DND-41 (cell line): ENCODE measurements at places on chromosomes 2 and 18.

DNA sequence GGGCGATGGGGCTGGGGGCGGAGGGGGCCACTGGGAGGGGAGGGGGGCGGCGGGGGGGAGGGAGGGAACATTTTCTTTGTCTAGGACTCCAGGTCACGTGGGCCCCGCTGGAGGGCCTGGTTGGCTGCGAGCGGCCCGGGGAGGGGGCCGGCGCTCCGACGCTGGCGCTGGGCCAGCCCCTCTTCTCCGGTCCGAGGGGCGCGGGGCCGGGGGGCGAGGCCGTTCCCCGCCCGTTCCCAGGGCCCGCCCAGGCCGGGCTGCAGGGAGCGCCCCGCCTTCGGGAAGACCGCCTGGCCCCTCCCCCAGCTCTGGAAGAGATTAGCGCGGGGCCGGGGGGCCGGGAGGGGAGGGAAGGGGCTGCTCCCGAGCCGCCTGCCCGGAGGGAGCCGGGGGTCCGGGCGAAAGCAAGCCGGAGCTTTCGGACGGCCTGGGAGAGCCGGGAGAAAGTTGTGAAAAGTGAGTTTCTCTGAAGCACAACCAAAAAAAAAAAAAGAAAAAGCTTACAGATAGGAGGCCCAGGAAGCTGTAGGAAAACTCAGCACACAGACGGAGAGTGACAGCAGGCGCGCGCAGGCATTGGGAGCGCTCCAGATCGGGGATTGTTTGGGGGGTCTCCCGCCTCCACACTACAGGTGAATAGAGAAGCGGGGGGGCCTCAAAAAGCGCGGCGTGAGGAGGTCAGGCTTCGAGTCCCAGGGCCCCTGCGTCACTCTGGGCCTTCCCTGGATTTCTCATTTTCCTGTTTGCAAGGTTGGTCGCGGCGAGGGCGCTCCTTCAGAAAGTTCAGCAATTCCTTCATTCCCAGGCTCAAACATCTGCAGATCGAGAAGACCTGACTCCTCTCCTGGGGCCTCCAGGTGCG is 84.1 kb upstream of the POMC start:
- DNase-seq = peak; percentile 76

DNA sequence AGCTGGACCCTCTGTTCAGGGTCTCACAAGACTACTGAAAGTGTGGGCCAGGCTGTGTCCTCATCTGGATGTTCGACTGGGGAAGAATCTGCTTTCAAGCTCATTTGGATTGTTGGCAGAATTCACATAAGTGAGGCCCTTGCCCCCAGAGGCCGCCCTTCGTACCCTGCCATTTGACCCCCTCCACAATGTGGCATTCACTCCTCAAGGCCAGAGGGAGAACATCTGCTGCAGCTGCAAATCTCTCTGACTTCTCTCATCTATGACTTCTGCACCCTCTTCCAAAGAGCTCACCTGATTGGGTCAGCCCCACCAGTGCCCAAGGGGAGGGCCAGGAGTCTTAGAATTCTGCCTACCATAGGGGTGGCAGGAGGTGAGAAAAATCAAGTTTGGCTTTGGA is 3.9 kb upstream of the CNDP2 start:
- no peak for DNase-seq

- no peak for DNase-seq
These were observed 241.1 kb upstream of the VWC2L start for GRCh38 chr2:214169736-214170135.

DNA sequence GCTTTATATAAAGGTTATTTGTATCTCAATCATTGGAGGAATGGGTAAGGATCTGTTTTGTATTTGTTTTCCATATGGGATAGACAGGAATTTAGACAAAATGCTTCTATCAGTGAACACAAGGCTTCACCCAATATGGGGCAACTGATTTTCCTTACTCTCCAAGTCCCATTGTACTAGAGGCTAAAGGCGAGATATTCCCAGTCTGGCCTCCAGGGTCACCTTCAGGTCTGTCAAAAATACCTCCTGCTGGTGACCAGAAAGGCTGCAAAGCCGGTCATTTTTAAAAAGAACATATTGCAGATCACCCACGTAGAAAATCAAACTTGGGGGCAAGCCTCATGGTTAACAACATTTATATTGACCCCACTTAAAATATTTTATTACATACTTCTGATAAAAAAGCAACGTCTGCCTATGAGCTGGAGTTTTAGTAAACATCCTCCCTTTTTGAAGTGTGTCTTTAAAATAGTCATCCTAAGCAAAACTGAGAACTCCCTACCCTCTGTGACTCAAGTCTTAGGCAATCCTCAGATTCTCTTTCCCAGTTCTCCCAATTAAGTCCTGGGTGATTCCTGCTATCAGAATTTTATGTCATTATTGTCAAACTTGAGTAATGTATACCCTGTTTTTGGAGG is 276.6 kb downstream of the MREG start:
- DNase-seq = no peak

GRCh38 chr2:95289253-95289652 is 7.9 kb upstream of the KCNIP3 start:
- no peak for DNase-seq

DNA sequence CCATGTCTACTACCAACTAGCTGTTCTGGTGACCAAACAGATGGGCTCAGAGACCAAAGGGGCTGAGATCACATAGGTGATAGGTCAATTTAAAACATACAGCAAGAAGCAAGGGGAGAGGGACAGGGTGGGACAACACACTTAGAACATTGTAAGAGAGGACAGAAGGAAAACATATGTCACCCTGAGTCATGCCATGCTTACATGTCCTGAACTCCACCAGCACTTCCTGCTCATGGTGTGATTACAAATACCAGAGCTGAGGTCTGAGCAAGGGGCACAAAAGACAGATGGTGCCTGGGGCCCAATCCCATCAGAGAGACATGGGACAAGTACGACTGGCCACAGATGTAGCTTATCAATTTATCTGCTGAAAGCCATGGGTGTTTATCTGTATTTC is 28.7 kb upstream of the GALNT14 start:
- no peak for DNase-seq

DNA sequence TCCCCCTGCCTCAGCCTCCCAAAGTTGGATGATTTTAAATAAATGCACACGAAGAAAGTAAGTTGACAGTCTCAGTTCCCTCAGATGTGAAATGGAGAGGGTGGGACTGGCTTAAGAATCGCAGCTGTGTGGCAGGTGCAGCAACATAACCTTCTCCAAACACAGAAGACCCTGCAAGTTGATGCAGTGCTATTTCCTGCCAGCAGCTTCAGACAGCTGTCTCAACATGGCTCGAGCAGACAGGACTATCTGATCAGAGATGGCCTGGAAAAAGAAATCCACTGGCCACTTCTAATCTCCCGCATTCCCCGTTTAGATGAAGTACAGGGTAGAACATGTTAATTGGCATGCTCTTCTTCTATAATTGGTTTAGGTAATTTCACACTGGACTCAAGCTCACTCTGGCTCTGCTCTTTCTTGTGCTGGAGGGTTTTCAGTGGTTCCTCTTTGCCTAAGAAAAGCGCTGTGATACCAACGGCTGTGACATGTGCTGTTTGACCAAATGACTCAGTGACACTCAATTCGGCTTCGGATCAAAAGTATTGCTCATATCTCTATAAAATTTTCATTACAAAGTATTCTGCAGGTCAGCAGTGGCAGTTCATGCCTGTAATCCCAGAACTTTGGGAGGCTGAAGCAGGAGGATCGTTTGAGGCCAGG is 40.2 kb downstream of the MYOM1 start:
- DNase-seq = peak; percentile 45

DNA sequence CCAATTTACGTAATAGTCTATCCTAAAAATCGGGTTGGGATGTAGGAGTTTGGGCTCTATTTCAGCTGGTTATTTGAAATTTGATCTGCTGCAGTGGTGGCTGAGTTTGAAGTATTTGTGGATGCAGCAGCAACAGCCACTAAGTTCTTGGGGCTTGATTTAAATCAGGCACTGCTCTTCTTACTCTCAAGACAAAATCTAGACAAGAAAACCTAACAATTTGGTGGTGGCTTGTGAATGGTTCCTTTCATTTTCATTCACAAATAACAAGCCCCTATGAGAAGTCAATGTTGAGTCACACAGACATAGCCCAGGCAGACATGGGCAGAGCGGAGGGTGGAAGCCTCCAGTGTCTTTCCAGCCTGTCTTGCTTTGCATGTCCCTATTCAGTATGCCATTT is 199.3 kb downstream of the LTBP1 start:
- DNase-seq = no peak

- DNase-seq = no peak
These were observed 36.9 kb downstream of the RPL37A start for GRCh38 chr2:216535454-216535995.

GRCh38 chr2:171346723-171347557 is 86.8 kb downstream of the METTL8 start:
- no peak for DNase-seq

- no peak for DNase-seq
These were observed 444.8 kb downstream of the EIPR1 start for GRCh38 chr2:2932692-2933305.

- DNase-seq = no peak
These were observed 902.8 kb downstream of the DSC3 start for GRCh38 chr18:30139631-30140287.

DNA sequence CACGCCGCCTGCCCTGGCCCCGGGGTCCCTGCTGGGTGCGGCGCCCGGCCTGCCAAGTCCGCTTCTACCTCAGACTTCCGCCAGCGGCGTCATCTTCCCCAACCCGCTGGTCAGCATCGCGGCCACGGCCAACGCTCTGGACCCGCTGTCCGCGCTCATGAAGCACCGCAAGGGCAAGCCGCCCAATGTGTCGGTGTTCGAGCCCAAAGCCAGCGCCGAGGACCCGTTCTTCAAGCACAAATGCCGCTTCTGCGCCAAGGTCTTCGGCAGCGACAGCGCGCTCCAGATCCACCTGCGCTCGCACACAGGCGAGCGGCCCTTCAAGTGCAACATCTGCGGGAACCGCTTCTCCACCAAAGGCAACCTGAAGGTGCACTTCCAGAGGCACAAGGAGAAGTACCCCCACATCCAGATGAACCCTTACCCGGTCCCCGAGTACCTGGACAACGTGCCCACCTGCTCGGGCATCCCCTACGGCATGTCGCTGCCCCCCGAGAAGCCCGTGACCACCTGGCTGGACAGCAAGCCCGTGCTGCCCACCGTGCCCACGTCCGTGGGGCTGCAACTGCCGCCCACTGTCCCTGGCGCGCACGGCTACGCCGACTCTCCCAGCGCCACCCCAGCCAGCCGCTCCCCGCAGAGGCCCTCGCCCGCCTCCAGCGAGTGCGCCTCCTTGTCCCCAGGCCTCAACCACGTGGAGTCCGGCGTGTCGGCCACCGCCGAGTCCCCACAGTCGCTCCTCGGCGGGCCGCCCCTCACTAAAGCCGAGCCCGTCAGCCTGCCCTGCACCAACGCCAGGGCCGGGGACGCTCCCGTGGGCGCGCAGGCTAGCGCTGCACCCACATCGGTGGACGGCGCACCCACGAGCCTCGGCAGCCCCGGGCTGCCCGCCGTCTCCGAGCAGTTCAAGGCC is 13.7 kb downstream of the SALL3 start:
- DNase-seq = no peak

DNA sequence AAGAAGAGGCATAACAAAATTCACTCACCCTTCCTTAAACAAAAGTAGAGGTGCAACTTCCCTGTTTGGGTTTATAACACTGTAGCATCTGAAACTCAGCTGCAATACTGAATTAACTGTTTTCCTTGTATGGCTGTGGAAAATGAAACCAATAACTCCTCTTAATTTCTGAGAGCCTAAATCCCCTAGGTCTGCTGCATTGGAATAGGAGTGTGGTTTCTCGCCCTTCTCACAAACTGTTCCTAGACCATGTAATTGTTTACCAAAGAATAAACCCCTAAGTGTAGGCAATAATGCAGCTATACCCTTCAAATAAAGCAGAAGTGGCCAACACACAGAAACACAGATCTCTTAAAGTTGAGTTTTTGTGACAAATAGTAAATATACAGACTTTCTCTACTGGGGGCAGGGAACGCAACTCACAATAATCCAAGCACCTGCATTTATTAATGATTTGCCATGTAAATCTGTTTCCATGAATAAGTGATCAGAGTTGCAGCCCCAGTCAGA is 52.0 kb downstream of the RASGRP3 start:
- DNase-seq = no peak

GRCh38 chr2:68188831-68189230 is 31.1 kb downstream of the PNO1 start:
- DNase-seq = no peak

- peak; percentile 49 for DNase-seq
These were observed 37.6 kb upstream of the ACKR3 start for GRCh38 chr2:236531996-236532395.

- DNase-seq = no peak
These were observed 22.1 kb downstream of the ABHD3 start for GRCh38 chr18:21682371-21683051.

- DNase-seq = no peak
These were observed 22.0 kb upstream of the PELI1 start for GRCh38 chr2:64166212-64166611.

GRCh38 chr2:129780316-129781270 is 198.9 kb upstream of the RAB6C start:
- DNase-seq = no peak

DNA sequence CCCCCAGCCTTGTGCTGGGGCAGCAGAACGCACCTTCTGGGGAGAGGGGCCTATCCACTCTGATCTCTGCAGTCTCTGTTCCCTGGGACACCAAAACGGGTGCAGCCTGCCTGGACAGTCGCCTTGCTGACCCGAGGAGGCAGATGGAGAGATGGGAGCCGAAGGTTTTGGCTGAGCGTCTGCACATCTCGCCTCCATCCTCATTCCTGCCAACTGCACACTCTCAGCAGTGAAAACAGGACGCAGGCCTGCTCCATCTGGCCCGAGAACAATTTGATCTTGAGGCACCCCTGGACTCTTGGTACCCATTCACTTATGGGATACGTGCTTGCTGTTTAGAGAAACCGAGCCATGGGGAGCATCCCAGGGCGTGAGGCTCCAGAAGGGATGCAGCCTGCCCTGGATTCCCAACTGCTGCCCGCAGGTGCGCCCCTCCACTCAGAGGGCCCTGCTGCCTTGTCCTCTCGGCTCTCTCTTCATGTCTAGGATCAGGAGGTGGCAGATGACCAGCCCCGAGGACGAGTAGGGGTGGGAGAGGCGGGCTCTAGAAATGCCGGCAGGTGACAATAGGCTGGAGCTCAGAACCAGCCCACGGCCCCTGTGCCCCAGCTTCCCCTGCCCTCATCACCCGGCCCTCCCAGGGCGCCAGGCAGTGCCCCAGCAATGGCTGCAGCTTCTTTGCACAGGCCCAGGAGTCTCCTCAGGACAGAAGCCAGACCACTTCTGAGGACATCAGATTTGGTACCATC is 9.1 kb upstream of the SEMA4C start:
- no peak for DNase-seq

- DNase-seq = no peak
These were observed 25.7 kb downstream of the MDH1 start for GRCh38 chr2:63614448-63614968.

GRCh38 chr18:51169731-51170130 is 27.8 kb downstream of the MEX3C start:
- no peak for DNase-seq

- DNase-seq = no peak
These were observed 115.6 kb upstream of the OTOS start for GRCh38 chr2:240255811-240256703.

DNA sequence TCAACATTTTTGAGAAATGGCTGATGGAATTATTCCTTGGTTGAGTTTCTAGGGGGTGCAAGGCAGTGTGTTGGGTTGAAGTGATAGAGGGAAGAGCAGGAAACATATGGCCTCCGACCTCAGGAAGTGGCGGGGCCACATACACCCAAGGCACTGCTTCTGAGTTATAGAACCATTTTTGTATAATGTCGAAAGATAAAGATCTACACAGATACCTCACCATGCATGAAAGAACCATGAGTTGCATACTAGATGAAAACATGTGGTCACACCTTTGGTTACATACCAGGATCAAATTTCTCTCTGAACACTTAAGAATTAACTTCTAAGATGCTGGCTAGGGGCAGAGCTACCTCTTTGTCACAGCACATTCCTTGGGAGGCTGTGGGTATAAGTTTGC is 23.2 kb downstream of the LAMA3 start:
- peak; percentile 66 for DNase-seq
